ENCODE measurements at places on chromosomes 11 and 22.

DNA sequence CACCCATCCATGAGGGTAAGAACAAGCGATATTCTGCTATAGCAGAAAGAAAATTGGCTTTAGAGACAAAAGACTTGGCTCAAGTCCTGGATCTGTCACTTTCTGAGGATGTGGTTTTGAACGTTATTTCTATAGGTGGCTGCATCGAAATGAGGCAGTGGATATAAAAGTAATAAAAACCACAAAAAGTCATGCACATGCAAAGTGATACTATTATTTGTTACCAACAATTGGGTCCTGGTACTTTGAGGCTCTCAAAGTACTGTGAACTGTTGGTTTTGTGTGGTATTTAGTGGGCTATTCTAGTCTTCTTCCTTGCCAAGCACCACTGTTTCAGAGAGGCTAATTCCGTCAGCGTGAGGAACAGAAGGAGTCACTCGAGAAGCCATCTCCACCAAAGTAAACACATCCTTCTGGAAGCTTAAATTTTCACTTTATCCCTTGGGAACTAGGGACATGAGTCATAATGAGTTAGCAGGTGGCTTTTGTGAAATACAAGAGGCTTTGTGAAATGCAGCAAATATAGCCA, 13.1 kb downstream of the UBASH3B start:
- DNase-seq, result no peak

GRCh38 chr11:85029964-85030363, 597.2 kb downstream of the DLG2 start:
- no peak for DNase-seq

- peak; percentile 13 for DNase-seq
Observed at GRCh38 chr22:23070418-23071229, at the start of gene GNAZ. Gene GNAZ (plus strand): TSS chr22:23070519. CDS start chr22:23095696, 25,177 bp downstream.

- DNase-seq, result no peak
Observed at GRCh38 chr11:116335078-116335477, 437.7 kb downstream of the BUD13 start.

DNA sequence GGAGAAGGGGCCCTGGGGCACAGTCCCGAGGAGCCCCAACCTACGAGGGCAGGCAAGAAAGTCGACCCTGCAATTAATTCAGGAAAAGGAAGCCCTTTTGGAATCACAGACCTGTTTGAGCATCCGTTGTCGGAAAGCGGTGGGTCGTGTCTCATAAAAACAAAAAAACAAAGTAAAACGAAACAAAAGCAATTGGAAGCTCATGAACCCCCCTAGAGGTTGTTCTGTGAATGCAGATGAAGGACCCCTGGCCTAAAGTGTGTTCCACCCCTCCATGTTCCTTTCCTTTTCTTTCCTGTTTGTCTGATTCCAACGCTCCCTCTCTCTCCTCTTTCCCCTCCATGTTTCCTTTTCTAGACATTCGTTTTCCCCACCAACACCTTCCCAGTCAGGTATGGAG, 203.7 kb downstream of the GRIK4 start:
- no peak for DNase-seq

DNA sequence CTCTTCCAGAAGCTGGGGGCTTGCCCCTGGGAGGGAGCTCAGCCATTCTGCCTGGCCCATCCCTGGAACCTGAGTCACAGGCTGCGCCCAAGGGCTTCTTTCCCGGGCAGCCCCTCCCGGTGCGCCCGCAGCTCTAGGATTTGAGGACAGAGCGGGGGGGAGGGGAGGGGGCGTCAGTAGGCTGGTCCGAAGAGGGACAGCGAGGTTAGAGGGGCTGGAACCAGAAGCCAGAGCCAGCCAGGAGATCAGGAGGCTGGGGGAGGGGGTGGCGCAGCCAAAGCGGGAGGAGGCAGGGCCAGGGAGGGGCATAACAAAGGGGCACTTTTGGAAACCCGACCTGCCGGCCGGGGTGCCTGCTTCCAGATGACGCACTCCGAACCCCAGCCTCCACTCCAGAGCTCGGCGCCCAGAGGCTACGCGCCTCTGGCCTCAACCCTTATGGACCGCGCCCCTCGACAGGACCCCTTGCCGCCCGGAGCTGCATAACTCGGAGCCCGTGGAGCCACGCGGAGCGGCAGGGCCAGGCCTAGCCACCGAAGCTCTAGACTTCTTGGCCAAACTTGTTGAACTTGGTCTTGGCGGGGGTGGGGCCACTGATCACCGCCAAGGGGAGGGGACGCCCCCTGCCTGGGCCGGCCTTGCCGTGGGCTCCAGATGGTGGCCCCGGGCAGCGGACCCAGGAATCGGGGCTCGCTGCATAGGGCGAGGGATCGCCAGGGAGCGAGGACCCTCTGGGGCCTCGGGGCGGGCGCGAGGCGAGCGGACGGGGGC, 744 bp downstream of the PACSIN3 start:
- no peak for DNase-seq

GRCh38 chr22:20523086-20523983, 15.9 kb downstream of the MED15 start:
- DNase-seq, result no peak

DNA sequence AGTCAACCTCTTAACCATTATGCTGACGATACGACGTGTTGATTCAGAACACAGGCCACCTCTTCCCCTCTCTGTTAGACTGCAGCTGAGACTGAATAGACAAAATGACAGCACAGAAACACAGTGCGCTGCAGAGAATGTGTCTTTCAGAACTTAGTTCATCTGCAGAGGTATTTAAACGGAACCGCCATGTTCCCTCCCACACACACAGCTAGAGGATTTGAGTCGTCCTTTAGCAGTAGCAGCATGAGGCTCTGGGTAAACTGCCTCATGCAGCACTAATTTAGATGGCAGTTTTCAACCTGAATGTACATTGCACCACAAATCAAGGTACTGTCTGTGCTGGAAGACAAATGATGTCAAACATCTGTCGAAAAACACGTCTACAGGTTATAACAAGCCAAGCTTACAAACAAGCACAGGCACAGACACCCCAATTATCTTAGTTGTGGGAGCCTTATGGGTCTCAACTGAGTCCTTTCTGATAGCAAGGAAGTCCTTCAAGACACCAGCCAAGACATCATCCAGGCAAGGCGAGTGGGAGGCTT, 76.6 kb upstream of the LRRC4C start:
- DNase-seq, result no peak
